ENCODE measurements at places on chromosomes 6 and 20. TPM values are rescaled to one million over a fixed set of nuclear protein-coding genes. Genes with fewer than 3 reads are reported as not detected.

DNA sequence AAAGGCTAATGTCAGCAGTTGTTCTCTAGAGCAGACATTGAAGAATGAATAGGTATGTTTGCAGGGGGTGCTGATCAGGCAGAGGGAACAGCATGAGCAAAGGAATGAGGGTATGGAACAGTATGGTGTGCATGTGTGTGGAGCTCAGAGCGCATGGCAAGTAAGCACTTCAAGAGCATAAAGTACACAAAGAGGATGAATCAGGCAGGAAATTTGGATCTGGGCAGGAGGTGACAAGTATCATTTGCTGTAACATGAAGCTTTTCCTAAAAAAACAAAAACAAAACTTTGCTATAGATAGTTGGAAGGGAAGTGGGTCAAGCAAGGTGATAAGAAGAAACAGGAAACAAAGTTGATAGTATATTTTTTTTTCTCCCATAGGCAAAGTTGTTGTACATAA, 746.8 kb downstream of the HDGFL1 start:
- no peak overlapping the region for H3K4me3 ChIP-seq
- H3K4me1 ChIP-seq: no peaks in the 10 kb centered on the region
- DNase-seq: no peak
- H3K27me3 ChIP-seq: no peaks in the 10 kb centered on the region
- H3K27ac ChIP-seq: no peak overlapping the region

- no peak overlapping the region for H3K4me3 ChIP-seq
- H3K36me3 ChIP-seq: no peaks in the 10 kb centered on the region
- no peak overlapping the region for H3K27ac ChIP-seq
Observed at GRCh38 chr6:141550471-141550870, 582.3 kb upstream of the GJE1 start.

DNA sequence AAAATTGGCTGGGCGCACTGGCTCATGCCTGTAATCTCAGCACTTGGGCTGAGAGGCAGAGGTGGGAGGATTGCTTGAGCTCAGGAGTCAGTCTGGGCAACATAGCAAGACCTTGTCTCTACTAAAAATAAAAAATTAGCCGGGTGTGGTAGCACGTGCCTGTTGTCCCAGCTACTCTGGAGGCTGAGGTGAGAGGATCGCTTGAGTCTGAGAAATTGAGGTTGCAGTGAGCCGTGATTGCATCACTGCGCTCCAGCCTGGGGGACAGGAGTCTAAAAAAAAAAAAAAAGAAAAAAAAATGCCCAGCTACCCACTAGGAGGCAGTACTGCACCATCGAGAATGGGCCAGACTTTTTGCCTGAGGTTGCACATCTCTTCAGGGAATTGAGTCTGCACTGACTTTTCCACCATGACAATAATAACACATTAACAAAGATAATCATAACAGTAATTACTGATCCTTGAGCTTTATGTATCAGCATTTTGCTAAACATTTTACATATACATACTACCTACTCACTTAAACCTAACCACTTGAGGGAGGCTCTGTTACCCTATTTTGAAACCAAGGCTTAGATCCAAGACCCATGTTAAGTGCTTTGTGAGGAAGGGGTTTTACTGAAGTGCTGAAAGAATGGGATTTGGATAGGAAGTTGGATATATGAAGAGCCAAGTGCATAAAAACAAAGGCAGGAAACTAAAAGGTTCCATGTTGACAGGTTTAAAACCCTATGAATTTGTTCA, 21.0 kb downstream of the SRSF3 start:
- peak overlapping the region; percentile 24 for H3K27ac ChIP-seq
- DNase-seq: peak; percentile 71
- peaks cover 13% of the 10 kb centered on the region for H3K4me1 ChIP-seq
- peaks cover 42% of the 10 kb centered on the region for H3K36me3 ChIP-seq
- H3K4me3 ChIP-seq: no peak overlapping the region
- H3K27me3 ChIP-seq: no peaks in the 10 kb centered on the region

DNA sequence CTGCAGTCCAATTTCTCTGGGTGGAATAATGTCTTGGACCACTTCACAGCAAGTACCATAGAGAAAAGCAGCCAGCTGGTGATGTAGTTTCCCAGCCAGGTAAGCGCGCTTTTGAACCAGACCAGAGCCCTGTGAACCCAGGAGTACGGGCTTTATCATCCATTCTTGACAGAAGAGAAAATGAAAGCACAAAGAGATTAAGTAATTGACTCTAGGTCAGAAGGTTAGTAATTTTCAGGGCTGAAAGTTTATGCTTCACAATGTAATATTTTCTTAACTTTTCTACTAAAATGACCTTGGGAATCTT, 7.1 kb upstream of the UST start:
- no peak overlapping the region for H3K27ac ChIP-seq
- no peak overlapping the region for H3K4me3 ChIP-seq
- no peaks in the 10 kb centered on the region for H3K36me3 ChIP-seq
- peaks cover 16% of the 10 kb centered on the region for H3K27me3 ChIP-seq

DNA sequence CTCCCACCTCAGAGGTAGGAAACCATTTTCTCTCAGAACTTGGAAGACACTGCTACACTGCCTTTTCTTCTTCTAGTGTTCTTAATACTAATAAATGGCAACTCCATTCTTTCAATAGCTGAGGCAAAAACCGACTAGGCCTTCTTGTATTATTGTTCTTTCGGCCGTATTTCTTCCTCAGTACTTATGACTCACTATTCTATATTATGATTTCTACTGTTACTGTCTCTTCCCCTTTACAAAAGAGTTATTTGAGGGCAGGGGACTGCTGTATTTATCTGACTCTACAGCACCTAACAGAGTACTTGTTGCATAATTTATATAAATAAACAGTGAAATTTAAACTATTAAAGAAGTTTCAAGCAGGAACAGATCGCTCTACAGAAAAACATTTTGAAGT, 3.1 kb downstream of the DNAAF9 start:
- H3K4me3 ChIP-seq: no peak overlapping the region
- H3K27me3 ChIP-seq: peaks cover 3% of the 10 kb centered on the region
- no peak for DNase-seq
- no peak overlapping the region for H3K27ac ChIP-seq

DNA sequence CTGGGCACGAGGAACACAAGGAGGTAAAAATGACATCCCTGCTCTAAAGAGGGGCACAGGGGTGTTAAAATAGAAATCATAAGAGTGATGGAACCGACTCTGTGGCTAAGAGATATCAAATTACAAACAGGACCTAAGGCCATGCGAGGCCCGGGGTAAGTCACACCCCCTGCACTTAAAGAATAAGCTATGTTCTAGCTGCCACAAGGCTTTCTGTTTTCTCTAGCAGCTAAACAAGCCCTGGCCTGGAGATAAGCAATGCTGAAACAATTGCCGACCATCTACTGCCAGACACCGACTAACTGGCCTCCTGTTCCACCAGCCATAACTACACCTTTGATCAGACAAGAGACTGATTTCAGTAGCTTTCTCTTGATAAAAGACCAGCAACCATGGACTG, 32.4 kb downstream of the MDGA1 start:
- no peak for DNase-seq
- peaks cover under 1% of the 10 kb centered on the region for H3K36me3 ChIP-seq
- H3K4me1 ChIP-seq: no peaks in the 10 kb centered on the region
- peaks cover under 1% of the 10 kb centered on the region for H3K27me3 ChIP-seq
- H3K27ac ChIP-seq: no peak overlapping the region

- H3K27ac ChIP-seq: no peak overlapping the region
- no peak for DNase-seq
- H3K4me1 ChIP-seq: peaks cover 26% of the 10 kb centered on the region
- peaks cover 2% of the 10 kb centered on the region for H3K27me3 ChIP-seq
Observed at GRCh38 chr6:155080881-155081845, 86.0 kb downstream of the TIAM2 start.

- H3K4me3 ChIP-seq: no peak overlapping the region
- DNase-seq: no peak
- no peaks in the 10 kb centered on the region for H3K4me1 ChIP-seq
- no peak overlapping the region for H3K27ac ChIP-seq
- no peaks in the 10 kb centered on the region for H3K36me3 ChIP-seq
Observed at GRCh38 chr20:51347831-51348230, 194.7 kb downstream of the NFATC2 start.

- peaks cover 5% of the 10 kb centered on the region for H3K27me3 ChIP-seq
- H3K36me3 ChIP-seq: no peaks in the 10 kb centered on the region
- H3K4me1 ChIP-seq: no peaks in the 10 kb centered on the region
- no peak for DNase-seq
- no peak overlapping the region for H3K27ac ChIP-seq
Observed at GRCh38 chr6:147559006-147559405, 50.5 kb downstream of the SAMD5 start.

GRCh38 chr6:28953585-28954258, 29.9 kb upstream of the TRIM27 start:
- H3K4me3 ChIP-seq: peak overlapping the region; percentile 81
- H3K27me3 ChIP-seq: peaks cover 4% of the 10 kb centered on the region
- peak overlapping the region; percentile 52 for H3K27ac ChIP-seq
- H3K36me3 ChIP-seq: no peaks in the 10 kb centered on the region

The ATP6V1G2 gene
- total RNA-seq: 1.9 TPM

The SLC17A4 gene
- total RNA-seq: not detected

The BEND3 gene
- total RNA-seq: 5.5 TPM

The IRAK1BP1 gene
- total RNA-seq: 2.7 TPM

The NCOA3 gene
- total RNA-seq: 83.4 TPM

The SMLR1 gene
- total RNA-seq: not detected

The UBE2C gene
- 175 TPM for total RNA-seq

The SEL1L2 gene
- total RNA-seq: not detected

The RBM24 gene
- total RNA-seq: not detected

The LTB gene
- 73.3 TPM for total RNA-seq

The CDH26 gene
- total RNA-seq: 0.91 TPM
